ENCODE measurements at places on chromosomes 4 and X.
A peak's percentile ranks its signal among the peaks of the same experiment; 100 is the strongest.

GRCh38 chr4:41600243-41600912 is 62.4 kb downstream of the LIMCH1 start:
- no peak for DNase-seq

- no peak for DNase-seq
Observed at GRCh38 chr4:151709071-151709470, 51.7 kb downstream of the GATB start.

GRCh38 chr4:149017002-149017734 is 575.0 kb upstream of the NR3C2 start:
- no peak for DNase-seq

DNA sequence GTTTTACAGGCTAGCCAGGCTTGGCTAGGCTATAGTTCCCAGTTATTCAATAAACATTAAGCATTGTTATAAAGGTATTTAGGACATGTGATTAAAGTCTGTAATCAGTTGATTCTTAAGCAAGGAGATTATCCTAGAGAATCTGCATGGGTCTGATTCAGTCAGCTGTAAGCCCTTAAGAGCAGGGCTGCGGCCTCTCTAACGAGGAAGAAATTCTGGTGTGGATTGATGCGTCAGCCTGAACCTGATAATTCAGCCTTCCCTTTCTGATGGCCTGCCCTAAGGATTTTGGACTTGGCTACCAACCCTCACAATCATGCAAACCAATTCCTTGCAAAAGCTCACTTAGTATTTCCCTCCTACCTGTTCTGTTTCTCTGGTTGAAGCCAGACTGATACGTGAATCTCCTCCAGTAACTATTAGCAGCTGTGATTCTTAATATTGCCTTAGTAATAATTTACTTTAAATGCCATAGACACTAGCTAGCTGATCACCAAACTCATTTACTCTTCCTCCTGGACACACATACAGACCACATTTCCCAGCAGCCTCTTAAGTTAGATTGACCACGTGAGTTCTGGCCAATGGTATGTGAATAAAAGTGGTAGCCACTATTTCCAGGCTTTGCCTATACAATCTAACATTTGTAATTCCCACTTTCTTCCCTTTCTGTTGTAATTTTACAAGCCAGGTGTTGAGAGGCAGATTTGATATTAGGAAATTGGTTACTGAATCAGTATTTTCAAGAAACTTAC is 678.0 kb upstream of the INTU start:
- DNase-seq = no peak

GRCh38 chr4:129839687-129840086 is 743.7 kb downstream of the C4orf33 start:
- no peak for DNase-seq

- no peak for DNase-seq
Observed at GRCh38 chrX:19864736-19865135, 22.7 kb downstream of the SH3KBP1 start.

GRCh38 chrX:47628982-47629381 is 748 bp downstream of the CFP start:
- no peak for DNase-seq

- DNase-seq = no peak
Observed at GRCh38 chr4:147836807-147837206, 104.9 kb downstream of the ARHGAP10 start.

DNA sequence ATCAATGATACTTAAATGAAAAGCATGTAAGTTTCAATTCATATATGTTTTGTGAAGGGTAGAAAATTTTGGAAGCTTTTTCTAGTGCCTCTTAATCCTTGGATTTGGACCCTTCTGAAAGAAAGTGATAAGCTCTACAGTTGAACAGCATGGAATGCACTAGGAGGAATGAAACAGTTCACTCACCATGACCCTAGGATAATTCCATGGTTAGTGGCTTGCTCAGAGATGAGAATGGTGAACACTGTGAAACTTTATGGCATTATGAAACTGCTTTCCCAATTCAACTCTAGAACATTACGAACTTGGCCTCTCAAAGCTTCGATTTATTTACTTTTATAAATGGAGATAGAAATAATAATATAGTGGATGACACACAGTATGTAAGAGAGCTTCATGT is 88.9 kb upstream of the FAT4 start:
- DNase-seq = no peak

GRCh38 chrX:110012818-110013485 is 10.0 kb downstream of the TMEM164 start:
- peak; percentile 78 for DNase-seq

- DNase-seq = no peak
Observed at GRCh38 chrX:104284507-104284906, 29.8 kb upstream of the ESX1 start.

DNA sequence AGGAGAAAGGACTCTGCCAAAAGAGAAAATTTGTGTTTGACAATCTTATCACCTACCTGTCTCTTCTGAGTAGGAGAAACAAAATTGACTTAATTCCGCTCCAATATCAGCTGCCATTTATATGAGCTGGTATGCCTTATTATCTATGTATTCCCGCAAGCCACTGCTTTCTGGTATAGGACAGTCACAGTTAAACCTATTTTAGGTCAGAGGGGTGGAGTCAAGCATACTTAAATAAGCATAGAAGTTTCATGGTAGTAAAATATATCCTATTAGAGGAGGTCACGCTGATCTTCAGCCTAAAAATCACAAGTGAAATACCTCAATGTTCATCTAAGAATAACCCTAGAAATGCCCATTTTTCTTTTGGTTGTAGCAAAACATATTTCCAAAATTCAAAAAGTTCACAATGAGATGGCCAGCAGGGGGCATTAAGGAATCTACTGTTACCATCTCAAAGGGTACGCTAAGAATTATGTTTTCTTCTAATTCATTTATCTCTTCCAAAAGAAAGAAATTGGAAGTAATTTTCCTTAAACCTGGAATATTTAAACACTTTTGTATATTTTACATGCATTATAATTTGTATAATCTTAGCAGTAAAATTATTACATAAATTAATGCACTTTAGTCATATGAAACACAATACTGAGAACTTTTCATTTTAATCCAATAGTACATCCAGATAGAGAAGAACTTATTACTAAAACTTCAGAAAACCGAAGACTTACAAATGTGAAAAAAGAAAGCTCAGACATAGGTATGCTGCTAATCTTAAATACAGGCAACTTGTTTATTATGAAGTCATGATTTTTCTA is 10.5 kb downstream of the PPAT start:
- DNase-seq = no peak

- no peak for DNase-seq
Observed at GRCh38 chrX:148530464-148531077, 30.2 kb downstream of the AFF2 start.

DNA sequence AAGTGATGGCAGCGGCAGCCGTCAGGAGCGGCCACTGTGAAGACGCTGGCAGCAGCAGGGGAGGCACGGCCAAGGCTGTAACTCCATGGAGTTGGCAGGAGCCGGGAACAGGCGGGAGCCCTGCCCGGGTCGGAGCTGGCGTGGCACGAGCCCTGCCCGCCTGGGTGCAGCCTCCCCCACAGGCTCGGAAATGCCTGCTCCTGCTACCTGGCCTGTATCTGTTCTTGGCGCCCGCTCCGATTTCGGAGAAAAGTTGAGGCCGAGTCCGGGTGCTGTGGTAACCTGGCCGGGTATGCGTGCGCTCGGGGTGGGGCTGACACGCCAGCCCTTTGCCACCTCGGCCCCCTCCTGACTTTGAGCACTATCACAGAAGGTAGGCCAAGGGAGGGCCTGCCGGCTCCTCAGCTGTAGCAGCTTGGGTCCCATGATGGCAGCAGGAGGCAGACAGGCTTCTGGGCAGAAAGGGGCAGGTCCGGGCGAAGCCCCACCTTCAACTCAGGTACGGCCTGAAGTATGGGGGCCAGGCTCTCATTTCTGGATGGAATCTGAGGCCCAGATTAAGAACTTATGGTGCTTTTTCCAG is 51.2 kb upstream of the SHISA3 start:
- no peak for DNase-seq

- DNase-seq = no peak
Observed at GRCh38 chr4:42398871-42399331, 1.6 kb downstream of the SHISA3 start.

DNA sequence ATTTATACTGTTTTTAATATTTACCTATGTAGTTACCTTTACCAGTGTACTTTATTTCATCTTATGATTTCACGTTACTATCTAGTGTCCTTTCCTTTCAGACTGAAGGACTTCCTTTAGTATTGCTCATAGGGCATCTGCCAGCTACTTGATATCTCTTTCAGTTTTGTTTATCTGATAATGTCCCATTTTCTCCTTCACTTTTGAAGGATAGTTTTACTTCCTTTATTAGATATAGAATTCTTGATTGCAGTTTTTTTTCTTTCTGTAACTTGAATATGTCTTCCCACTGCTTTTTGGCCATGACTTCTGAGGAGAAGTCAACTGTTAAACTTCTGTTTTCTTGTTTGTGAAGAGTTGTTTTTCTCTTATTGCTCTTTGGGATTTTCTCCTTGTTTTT is 69.4 kb upstream of the MAGED1 start:
- no peak for DNase-seq

GRCh38 chr4:17030543-17030942 is 132.1 kb upstream of the LDB2 start:
- DNase-seq = no peak

DNA sequence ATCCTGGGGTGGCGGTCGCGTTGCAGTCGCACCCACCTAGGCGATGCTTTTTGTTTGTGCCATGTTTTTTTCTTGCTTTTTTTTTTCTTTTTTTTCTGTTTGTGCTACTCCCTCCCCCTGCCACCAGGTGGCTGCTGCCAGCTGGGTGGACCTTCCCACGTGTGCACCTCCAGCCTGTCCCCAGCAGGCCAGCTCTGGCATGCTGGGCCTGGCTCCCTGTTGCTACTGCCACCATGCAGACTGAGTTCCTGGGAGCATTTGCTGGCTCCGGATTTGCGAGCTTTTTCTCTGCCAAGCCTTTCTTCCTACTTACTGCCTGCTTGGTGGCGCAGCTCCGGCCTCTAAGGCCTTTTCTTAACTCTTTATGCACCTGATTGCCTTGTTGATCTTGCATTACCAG is 161.2 kb upstream of the WDFY3 start:
- no peak for DNase-seq

- no peak for DNase-seq
Observed at GRCh38 chrX:110286106-110286505, 31.8 kb downstream of the AMMECR1 start.

DNA sequence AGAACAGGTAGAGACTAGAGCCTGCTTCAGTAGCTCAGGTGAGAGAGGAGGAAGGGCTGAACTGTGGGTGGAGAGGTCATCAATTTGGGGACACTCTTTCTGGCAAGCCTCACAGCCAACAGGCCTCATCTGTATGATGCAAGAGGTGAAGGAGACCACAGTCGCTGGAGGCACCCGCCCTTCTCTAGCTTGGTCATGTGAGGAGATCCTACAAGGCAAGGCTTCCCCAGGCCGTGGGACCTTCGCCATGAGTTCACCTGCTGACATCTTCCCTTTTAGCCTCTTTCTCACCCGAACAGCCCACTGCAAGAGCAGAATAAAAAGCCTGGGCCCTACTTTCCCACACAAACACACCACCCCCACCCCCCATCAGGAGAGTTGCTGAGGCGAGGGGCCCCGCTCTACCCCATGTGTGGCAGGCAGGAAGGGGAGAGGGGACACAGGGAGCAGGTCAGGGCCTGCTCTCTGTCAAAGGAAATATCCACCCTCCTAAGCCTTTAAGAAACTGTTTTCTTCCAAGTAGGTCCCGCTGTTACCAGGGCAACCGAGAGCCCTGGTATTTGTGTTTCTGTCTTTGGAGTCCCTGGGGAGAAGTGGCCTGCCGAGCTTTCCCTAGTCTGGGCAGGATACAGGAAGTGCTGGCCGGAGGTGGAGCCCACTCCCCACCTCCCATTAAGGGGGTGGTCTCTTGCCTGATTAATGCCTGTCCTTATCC is 8.1 kb downstream of the RTL5 start:
- DNase-seq = no peak

GRCh38 chrX:43822014-43822413 is 60.2 kb downstream of the MAOB start:
- DNase-seq = no peak

DNA sequence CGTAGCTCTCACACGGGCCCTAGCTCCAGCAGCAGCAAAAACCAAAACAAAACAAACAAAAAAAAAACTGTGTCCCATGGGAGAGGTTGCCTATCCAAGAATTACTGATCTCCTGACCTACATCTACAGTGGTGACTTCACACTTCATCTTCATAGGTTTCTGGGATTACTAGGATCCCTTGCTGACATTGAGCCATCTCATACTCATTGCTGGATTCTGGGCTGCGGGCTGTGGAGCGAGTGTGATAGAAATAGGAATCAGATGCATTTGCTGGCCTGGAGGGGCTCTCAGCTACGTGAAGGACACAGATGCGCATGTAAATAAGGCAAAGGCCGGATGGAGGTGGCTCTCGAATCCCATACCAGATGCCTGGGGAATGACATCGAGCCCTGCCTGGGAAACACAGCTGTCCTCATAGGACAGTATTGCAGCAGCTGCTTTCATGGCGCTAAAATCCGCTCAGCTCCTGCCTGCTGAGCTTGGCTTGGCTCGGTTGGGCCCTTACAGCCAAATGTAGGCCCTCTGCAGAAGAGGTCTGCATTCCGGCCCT is 41.7 kb downstream of the CNGA2 start:
- DNase-seq = no peak

DNA sequence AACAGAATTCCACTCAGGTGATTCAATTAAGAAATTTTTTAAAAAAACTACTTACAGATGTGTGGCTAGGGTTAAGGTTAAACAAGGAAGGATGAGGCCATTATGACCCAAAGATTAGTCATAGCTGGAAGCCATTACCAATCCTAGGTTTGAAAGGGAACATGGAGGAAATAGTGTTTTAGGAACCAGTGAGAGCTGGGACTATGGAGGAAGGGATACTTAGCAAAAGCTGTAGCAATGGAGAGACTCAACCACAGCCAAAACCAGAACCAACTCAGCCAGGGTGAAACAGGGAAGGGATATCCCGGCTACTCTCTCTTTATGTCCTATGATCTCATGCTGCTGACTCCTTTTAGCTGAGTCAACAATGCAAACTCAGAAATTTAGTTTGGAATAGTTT is 148.6 kb upstream of the CNKSR2 start:
- no peak for DNase-seq

DNA sequence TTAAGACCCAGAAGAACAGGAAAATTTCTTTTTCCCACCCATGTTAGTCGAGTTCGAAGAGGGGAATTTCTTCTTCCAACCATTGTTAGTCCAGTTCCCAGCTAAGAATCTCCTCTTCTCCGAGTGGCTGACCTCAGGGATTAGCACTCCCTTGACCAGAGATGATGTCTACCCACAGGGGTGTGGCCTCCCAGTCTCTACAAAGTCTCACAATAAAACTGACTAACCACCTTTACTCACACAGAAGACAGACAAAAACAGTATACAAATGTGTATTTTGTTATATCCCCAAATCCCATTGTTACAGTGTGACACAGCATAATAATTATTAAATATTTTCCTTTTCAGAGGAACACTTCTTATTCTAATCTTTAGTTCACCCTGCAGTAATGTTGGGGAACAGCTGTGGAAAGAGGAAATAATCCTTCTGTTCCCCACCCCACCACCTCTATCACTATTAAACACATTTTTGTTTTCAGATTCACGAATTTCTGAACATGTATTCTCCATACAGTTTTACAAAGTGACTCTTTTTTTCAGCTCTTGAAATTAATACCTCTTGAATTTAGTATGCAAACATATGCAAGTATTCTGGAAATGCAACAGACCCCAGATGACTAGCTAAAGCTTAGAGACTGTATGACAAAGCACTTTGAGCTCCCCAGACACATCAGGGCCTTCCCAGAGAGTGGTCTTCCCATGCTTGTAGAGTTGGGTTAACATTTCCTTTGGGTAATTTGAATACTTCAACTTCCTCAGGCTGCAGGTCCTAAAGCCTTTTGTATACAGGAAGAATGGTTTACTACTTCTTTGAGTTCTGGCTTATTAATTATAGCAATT is 62.5 kb upstream of the NFKB1 start:
- no peak for DNase-seq

- no peak for DNase-seq
Observed at GRCh38 chr4:135015771-135016170, 814.2 kb upstream of the PABPC4L start.
